Transverse colon (tissue), 4 donors: ENCODE measurements at places on chromosomes 6 and 20.

GRCh38 chr20:38731738-38732113 lies 7.4 kb downstream of the SLC32A1 start:
- no peak for DNase-seq

DNA sequence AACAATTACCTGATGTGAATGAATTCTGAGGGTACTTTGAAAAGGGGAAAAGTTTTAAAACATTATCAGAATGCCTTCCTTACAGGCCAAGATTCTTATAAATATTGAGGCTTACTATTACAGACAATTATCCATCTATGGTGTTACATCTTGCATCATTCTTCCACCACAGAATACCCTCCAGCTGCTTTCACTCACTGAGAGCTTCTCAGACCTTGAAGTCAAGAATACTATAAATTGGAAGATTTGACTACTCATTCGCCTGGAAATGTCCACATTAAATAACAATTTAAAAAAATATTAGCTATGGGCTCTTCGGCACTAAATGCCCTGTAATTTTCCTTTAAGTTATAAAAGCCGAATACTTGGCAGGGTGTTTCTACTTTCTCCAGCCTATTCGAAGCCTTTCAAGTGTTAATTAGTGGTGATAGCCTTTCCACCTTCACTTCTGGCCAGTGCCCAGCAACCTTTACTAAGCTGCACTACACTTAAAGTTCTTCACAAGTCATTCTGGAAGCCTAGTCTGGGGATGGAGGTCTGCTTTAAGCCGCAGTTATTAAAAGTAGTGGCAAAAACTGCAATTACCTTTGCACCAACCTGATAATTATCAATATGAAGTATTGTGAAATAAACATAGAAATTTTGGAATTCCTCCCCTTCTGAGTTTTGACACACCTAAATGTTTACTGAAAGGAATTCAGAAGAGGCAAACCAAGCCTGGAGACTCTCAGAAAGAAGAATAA lies 100.9 kb downstream of the BMP5 start:
- no peak for DNase-seq

GRCh38 chr20:53914781-53915445 lies 155.5 kb downstream of the BCAS1 start:
- DNase-seq: no peak

DNA sequence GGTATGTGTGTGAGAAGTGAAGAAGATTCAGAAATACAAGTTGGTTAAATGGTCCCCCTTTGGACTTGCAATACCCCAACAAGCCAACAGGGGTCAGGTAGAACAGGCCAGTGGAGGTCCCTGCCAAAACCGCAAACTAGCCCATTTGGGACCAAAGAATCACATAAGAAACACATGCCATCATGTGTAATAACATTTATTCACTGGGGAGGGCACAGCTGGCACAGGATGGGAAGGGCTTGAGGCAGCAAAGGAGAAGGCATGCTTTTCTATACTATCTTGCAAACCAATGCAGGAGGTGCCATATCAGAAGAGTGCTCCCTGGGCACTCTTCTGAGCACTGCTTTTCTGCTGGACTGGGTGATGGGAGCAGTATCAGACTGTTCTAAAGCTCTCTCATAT lies 116.1 kb upstream of the TRAF3IP2 start:
- no peak for DNase-seq

DNA sequence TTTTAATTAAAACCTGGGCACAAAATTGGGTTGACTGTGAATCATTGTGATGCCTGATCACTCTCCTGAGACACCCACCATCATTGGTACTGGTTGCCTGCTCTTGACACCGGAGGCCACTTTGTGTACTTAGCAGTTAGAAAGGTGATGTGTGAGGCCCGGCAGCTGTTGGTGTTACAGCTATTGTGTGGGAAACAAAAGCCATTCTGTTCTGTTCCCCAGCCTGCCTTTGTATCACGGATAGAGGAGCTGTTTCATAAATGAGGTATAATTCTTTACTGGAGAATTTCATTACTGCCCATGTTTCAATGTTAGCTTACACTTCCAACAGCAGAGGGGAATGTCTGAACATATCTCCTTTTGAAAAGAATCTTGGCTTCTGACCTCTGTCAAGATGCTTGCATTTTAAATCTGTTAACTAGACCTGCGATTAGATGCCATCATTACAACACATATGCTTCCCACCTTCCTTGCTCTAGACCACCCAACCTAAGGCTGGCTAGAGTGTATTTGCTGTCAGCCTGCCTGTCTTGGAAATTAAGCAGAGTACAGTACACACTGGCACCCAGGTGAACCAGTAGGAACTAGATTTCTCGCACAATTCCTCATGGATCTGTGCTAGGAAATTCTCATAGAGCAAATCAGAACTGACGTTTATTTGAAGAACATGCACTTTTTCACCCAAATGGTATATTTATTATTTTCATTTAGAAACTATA lies 142.4 kb upstream of the INSM1 start:
- no peak for DNase-seq

DNA sequence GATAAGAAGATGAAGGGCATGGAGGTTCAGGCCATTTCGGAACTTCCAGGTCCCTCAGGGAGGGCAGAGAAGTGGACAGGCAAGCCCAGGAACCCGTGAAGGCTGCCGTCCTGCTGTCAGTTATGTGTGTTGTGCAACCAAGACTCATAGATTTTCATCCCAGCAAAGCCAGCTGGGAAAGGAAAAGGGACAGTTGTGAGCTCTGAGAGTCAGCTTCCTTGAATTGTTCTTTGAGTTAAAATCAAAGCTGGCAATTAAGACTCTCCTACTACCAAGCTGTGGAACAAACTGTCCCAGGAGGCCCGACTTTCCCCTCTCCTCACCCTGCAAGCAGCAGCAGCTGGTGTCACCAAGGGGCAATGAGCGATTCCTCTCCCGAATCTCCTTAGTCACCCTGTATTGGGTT lies 46.3 kb upstream of the IYD start:
- DNase-seq: no peak

GRCh38 chr6:116100419-116101301 lies at the start of gene NT5DC1:
NT5DC1 (plus strand) TSS chr6:116100853; CDS start chr6:116100931, 78 bp downstream.
- DNase-seq: peak; percentile 92
